CD4-positive, alpha-beta T cell treated with Interleukin-17A for 1 hour (primary cell): ENCODE measurements at places on chromosomes 7 and 10.

- no peak for DNase-seq
These were observed 312.5 kb upstream of the SEMA3C start for GRCh38 chr7:81231301-81231838.

GRCh38 chr7:4139656-4140625 lies 542.2 kb upstream of the FOXK1 start:
- DNase-seq, result no peak

- no peak for DNase-seq
These were observed 242.8 kb upstream of the SP4 start for GRCh38 chr7:21184942-21185652.

DNA sequence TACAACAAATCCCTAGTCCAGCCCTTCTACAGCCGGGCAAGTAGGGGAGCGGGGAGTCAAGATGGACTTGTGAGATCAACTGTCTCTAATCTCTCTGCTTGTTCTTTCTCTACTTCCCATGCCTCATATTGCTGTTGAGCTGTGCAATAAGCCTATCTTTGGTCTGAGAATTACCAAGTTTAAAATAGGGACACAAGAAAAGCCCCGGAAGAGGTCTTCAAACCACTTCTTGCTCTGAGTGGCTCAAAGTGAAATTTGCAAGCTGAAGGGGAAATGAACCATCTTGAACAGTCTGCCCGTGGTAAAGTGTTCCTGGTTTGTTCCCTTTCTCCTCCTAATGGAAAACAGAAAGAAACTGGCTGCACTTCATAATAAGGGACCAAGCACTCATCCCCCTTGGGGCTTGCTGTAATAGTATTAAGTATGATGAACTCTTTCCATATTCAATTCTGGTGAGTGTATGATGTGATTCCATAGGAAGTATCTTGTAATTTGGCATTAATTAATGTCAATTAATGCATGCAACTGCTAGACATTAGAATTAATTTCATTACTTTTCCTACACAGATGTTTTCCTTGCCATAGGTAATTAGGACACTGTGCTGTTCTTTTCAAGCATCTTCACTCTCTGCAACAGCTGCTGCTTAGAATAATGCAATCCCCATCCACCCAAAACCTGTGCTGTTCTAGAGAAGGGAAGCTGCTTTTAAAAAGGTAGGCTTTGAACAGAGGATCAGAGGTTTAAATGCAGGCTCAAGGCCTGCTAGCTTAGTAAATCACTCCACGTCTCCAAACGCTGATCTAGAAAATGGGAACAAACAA lies 449.6 kb downstream of the SORCS1 start:
- DNase-seq, result no peak

DNA sequence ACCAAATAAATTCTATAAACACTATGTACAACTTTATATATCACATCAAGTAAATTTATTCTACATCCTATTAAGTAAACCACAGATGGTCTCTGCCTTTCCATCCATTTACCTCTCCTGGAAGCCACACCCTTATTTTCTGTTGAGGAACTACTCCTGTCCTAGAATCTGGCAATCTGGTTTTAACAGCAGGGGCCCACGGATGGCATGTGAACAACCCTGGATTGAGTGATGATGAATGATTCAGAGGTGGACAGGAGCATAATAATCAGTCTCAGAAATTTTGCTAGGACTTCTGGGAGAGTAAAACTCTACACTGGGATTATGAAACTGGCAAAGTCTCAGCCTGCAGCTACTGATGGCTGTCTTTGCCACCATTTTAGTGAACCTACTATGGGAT lies 54.1 kb downstream of the CDK6 start:
- DNase-seq, result no peak
